ENCODE measurements at places on chromosomes 6 and 20. TPM values are rescaled to one million over a fixed set of nuclear protein-coding genes. Genes with fewer than 3 reads are reported as not detected.

FAM83C gene
- total RNA-seq: not detected

PI16 gene
- not detected for total RNA-seq

CLIC5 gene
- not detected for total RNA-seq

PRDM13 gene
- total RNA-seq: not detected

SIRPD gene
- total RNA-seq: not detected

OPN5 gene
- total RNA-seq: not detected

CLPSL1 gene
- total RNA-seq: not detected

PDE10A gene
- not detected for total RNA-seq

Data from mammary epithelial cell (primary cell).